NCI-H524 (cell line): ENCODE measurements at places on chromosomes 3 and 15.

GRCh38 chr15:28191832-28192231 lies 92.7 kb upstream of the OCA2 start:
- DNase-seq: peak; percentile 91

DNA sequence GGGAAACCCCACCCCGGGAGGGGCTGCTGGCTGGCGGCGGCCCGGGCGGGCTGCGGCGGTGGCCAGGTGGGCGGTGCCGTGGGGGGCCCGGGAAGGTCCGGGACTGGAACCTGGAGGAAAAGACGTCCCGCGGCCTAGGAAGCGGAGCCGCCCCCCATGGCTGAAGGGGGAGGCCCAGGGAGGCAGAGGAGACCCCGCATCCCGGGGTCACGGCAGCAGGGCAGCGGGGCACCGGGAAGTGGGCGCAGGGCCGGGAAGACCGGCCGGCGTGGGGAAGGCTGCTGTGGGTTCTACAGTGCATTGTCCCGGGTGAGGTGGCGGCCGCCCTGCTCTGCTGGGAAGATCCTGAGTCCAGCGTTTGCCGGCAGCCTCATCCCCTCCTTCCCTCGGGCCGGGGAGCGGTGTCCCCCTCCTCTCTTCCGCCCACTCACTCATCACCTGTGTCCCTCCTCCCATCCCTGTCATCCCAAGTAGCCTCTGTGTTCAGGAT lies 525 bp upstream of the FSTL1 start:
- no peak for DNase-seq

GRCh38 chr15:91491101-91491950 lies 362.2 kb upstream of the SLCO3A1 start:
- no peak for DNase-seq

- DNase-seq: no peak
Measured at GRCh38 chr3:108071368-108071767, 19.5 kb downstream of the CD47 start.

DNA sequence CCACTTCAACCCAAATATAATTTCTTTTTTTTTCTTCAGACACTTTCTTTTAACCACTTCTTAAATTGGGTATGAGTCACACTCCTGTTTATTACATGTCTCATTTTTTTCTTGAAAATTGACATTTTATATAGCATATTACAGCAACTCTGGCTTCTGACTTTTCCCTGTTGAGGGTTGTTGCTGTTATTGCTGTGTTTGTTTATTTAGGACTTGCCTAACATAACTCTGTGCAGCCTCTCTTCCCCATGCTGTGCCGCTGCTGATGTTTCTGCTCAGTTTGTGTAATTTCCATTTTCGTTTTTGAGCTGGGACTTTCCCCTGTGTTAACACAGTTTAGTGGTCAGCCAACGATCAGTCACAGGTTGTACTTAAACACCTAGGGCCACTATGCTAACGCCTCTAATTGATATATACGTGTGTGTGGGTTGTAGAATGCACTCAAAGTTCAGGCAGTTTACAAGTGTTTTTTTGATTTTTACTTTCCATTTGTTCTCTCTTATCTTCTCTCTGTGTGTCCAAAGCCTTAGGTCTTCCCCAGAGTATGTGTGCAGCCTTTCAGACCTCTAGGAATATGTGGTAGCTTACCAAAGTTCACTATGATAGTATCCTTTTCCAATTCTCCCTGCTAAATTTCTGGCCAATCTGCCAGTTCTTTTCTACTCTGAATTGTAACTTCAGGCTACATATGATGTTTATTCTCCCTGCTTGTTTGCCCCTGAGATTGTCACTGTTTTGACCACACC lies 337.2 kb downstream of the ZBTB20 start:
- DNase-seq: no peak

DNA sequence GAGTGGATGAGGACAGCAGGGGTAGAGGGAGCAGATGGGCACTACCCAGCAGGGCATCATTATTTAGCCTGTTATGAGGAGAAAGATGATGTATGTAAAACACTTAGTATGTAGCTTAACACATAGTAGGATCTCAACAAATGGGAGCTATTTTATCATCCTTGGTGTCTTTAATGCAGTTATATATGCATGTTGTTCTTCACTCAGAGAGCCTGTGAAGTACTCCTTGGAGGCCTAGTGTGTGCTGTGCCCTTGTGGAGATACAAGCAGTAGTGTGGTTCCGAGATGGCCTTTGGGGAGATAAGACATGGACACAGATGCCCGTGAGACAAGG lies 124.2 kb downstream of the LIPC start:
- DNase-seq: no peak

GRCh38 chr3:187943677-187944389 lies 198.6 kb upstream of the BCL6 start:
- DNase-seq: no peak

DNA sequence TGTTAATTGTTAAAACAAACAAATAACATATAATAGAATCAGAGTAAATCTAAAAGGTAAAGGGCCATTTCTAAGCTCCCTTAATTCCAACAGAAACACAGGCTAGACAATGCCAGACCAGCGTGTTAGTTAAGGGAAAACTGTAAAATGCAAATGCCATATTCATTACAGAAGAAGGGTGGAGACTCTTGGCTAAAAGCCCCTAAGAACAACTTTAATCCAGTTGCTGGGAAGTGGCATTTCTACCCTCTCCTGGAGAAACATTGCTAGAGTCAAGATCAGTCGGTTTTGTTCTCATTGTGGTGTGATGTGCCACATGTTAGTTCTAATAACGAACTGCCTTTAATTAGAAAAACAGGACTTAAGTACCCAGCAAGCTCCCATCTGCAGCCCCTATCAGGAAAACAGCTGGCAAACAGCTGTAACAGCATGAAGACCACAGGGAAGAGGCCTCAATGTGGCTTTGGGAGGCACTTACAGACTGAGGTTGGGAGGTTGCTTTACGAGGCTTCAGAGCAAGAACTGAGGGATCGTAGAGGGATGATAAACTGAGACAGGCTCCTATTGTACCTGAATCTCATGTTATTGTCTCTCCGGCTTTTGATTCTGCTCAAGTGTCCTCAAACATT lies 1134.8 kb downstream of the ROBO1 start:
- DNase-seq: no peak

- DNase-seq: no peak
Measured at GRCh38 chr3:31265646-31266428, 266.9 kb upstream of the STT3B start.

- peak; percentile 70 for DNase-seq
Measured at GRCh38 chr3:143972155-143972504, 507 bp downstream of the DIPK2A start.

- DNase-seq: no peak
Measured at GRCh38 chr3:133711013-133711412, 35.2 kb upstream of the TF start.

DNA sequence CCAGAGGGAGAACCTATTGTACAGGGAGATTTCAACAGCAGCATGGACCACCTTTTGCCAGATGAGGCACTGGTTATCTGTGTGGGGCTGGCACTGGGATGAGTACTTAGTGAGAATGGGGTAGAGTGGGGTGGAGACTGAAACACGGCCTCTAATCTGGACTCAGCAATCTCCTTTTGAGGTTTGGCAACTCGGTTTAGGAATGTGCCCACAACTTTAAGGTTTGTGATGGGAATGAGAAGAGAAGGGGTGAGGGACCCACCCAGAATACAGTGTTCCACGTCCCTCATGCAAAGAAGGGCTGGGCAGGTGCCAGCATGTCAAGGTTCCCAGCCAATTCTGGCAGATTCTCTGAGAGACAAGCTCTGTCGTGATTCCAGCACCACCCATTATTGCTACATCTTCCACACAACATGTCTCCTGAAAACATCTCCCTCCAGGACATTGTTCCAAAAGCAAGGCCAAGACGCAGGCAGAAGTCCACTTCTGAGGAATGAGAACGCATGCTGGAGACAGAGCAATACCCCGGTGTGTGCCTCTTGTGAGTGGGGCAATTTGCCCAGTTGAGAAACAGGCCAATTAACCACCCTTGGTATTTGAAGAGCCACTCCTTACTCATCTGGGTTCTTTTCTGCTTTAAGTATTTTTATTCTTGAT lies 37.5 kb upstream of the CCR4 start:
- no peak for DNase-seq

DNA sequence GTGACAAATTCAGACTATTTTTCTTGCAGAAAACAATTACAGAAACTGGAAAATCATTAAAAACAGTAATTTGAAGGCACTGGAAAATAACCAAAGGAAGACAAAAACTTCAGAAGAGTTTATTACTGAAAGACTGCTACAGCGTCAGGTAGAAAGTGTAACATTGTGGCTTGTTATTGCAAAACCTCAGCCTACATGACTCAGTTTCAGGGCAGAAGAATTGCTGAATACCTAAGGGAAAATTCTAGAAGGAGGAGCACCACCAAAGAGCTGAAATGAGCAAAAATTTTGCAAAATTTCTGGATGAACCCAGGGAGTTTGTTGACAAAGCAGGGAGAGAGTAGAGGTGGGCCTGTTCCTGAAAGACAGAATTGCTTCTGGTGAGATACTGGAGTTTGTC lies 219.6 kb downstream of the C3orf38 start:
- DNase-seq: no peak

DNA sequence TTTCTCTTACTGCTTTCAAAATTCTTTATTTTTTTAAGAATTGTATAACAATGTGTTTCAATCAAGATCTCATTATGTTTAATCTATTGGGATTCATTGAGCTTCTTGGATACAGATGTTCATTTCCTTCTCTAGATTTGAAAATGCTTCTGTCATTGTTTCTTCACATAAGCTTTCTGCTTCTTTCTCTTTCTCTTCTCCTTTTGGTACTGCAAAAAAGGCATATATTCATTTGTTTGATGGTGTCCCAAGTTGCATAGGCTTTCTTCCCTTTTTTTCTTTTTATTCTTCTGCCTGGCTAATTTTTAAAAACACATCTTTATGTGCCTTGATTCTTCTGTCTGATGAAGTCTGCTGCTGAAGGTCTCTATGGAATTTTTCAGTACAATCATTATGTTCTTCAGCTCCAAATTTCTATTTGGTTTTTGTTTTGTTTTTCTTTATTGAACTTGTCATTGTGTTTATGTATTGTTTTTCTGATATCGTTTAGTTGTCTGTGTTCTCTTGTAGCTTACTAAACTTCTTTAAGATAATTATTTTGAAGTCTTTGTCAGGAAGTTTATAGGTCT lies 88.9 kb downstream of the DTWD1 start:
- DNase-seq: no peak

DNA sequence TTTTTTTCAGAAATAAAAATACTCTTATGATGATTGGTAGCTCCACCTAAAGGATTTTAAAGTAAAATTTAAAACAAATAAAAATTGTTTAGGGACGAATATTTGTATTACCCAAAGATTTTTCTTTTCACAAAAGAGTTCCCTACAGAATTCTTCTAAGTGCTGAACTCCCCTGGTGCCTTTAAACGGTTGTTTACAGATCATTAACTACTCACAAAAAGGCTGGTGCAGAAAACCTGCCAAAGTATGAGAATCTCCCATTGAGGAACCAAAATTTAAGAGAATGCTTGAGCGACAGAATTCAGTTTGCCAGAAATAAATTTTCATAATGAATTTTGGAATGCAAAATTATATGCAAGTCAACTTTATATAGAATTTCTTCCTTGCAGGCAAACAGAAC lies 497.8 kb upstream of the NR2F2 start:
- DNase-seq: no peak

- no peak for DNase-seq
Measured at GRCh38 chr3:98536456-98537017, 4.8 kb downstream of the GPR15 start.
